NCI-H510A treated with DMSO at 0.1 percent for 48 hours (cell line): ENCODE measurements at places on chromosomes 13 and 19.

GRCh38 chr19:31723101-31723500 lies 373.9 kb upstream of the TSHZ3 start:
- no peak for DNase-seq

DNA sequence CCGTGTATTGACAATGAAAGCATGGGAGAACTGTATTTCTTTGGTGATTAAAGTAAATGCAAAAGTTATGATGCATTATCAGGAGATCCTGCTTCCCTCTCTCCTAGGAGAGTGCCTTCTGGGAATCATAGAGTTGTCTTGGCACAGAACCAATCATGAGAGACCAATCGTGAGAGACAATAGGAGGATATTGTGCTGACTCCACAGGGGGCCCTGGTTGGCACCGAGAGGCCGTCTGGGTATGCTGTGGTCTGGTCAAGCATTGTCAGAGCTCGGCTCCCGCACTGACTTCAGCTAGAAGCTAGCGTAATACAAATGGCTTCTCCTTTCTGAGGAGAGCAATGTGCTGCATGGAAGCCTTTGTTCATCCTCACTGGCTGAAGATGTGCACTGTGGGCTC lies 131.5 kb upstream of the GJB6 start:
- DNase-seq, result no peak

GRCh38 chr13:52128714-52129700 lies at the start of gene NEK5:
TSS of gene NEK5 (minus strand) at chr13:52129073. CDS start at chr13:52127482, 1,591 bp downstream.
- peak; percentile 40 for DNase-seq

- DNase-seq, result no peak
Measured at GRCh38 chr19:13795595-13796300, 505 bp downstream of the ZSWIM4 start.

- no peak for DNase-seq
Measured at GRCh38 chr13:49749848-49750247, 42.6 kb downstream of the KPNA3 start.

- no peak for DNase-seq
Measured at GRCh38 chr13:90448466-90449037, 898.9 kb upstream of the MIR17HG start.

- DNase-seq, result no peak
Measured at GRCh38 chr13:102792396-102792795, 6.4 kb downstream of the POGLUT2 start.

GRCh38 chr13:20336761-20337160 lies 104.6 kb upstream of the GJB6 start:
- DNase-seq, result no peak

GRCh38 chr19:29945433-29945832 lies 3.4 kb downstream of the URI1 start:
- no peak for DNase-seq

- DNase-seq, result no peak
Measured at GRCh38 chr13:43284162-43284561, 260.8 kb downstream of the DNAJC15 start.

DNA sequence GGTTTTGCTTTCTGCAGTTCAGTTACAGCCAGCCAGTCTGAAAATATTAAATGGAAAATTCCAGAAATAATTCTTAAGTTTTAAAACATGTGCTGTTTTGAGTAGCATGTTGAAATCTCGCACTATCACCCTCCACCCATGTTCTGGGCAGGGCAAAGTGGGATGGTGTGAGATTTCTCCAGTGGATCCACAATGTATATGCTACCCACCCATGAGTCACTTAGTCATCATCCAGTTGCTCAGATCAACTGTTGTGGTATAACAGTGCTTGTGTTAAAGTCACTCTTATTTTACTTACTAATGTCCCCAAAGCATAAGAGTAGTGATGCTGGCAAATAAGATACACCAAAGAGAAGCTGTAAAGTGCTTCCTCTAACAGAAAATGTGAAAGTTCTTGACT lies 56.4 kb downstream of the CYSLTR2 start:
- DNase-seq, result no peak

- no peak for DNase-seq
Measured at GRCh38 chr13:97191142-97191541, 31.0 kb upstream of the MBNL2 start.

- DNase-seq, result no peak
Measured at GRCh38 chr13:40103864-40104263, 448.4 kb downstream of the COG6 start.

DNA sequence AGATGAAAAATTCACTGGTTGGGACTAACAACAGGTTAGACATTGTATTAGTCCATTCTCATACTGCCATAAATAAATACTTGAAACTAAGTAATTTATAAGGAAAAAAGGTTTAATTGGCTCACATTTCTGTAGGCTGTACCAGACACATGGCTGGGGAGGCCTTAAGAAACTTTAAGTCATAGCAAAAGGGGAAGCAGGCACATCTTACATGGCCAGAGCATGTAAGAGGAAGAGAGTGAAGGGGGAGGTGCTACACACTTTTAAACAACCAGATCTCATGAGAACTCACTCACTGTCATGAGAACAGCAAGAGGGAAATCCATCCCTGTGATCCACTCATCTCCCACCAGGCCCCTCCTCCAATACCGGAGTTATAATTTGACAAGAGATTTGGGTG lies 125.9 kb downstream of the SUCLA2 start:
- DNase-seq, result no peak

GRCh38 chr19:18841400-18841799 lies 9.6 kb downstream of the UPF1 start:
- no peak for DNase-seq

DNA sequence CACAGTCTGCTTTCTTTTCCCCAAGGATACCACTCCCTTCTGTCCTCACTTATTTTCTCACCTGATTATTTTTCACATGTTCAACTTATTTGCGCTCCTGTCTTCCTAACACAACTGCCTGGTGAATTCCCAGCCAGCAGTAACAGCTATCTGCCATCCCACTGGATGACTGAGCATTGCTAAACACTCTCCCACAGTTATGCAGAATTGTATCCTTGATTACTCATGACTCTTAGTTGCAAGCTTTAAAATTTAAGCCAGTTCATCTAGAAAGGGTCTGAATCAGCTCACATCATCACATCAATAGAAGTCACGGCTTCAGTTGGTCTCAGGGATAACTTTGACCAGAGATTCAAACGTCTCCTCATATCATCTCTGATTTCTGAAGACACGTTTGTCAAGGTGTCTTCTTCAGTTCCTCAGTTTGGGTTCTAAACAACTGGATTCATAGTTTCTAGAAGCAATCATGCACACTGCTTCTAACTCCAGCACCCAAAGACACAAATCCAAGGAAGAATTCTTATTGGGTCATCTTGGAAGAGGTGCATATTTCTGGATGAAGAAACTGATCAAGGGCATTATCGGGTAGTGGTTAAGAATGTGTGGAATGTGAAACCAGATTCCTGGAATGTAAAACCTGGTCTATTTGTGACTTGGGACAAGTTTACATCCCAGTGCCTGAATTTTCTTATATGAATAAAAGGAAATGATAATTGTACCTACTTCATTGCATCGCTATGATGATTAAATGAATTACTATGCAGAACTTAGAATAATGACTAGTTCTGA lies 13.9 kb upstream of the DACH1 start:
- no peak for DNase-seq

DNA sequence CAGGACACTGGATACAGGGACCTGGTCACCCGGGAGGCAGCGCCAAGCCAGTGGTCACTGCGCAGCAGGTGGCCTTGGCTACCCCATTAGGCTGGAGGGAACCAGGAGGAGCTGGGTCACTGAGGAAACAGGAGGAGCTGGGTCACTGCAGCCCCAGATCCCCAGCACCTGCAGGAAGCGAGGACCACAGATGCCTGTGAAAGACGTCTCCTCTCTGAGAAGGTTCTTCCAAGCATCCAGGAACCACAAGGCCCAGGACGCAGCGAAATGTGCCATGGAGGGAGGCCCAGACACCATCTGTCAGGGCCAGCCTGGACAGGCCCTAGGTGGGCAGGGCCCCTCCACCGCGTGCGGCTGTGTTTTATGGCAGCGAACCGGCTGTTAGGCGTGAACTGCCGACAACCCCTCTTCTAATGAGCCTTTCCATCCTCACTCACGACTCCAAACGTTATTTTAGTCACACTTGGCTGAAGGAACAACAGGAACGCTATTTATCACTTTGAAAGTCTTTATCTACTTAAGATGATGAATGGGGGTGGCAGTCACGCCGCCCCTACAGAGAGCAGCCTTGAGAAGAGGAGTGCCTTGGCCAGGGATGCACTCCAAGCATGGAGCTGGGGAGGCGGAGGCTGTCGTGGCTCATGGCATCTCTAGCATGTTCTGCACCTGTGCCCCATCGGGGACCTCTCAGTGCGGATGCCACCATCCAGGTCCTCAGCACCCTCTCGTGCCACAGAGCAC lies 53.3 kb downstream of the CEBPG start:
- DNase-seq, result no peak

DNA sequence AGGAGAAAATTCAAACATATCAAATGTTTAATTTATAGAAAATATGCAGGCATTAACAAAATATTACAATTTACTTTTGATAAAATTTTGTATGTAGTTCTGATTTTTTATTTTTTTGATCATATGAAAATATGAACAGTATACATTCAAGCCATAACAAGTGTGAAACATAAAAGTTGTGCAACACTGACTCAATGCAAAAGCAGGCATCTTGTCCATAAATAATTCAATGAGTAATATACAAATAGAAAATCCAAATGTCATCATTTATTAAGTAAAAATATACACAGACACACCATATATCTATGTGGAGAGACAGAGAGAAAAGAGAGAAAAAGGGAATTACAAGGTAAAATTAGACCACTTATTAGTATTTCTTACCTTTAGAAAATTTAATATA lies 1183.9 kb downstream of the SLITRK1 start:
- DNase-seq, result no peak

GRCh38 chr13:99311137-99311536 lies 3.9 kb upstream of the GPR183 start:
- no peak for DNase-seq

DNA sequence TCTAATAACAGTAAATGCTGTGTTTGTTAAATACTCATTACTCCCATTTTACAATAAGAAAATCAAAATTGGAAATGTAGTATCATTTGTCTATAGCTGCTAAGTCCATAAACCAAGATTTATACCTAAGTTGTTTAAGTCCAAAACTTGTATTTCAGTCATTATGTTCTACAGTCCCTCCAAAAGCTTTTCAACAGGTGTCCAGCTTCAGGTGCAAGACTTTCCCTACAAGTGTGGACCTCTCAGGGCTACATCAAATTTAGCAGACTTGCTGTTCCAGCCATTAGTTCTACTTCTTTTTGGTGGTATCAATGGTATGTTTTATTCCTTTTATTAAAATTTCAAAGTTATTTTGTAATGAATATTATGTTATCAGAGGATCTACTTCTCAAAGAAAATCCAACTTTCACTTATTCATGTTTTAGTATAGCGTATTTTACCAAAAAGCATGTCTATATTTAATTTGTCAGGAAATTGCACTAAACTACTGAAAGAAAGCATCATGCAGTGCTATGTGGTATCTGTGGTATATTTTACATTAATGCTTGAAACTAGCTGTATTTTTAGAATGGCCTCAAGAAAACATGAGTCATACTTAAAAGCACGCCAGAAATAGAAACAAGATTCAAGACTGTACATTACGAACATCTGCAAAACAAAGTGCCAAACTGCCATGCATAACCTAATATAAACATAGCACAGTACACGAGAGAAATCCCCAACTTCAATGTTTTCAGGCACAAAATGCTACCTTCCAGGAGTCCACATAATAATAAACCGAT lies 44.5 kb downstream of the VWA8 start:
- no peak for DNase-seq

- no peak for DNase-seq
Measured at GRCh38 chr13:28468023-28468915, 26.7 kb downstream of the FLT1 start.

DNA sequence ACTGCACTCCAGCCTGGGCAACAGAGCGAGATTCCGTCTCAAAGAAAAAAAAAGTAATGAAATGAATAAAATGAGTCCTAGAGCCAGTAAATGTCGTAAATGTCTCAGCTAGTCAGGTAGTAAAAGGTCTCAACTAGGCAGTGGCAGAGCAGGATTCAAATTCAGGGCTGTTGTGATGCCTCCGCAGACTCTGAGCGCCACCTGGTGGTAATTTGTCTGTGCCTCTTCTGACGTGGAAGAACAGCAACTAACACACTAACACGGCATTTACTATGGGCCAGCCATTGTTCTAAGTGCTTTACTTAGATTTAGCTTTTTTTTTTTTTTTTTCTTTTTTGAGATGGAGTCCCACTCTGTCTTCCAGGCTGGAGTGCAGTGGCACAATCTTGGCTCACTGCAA lies 30.2 kb downstream of the CYP2F1 start:
- DNase-seq, result peak; percentile 50

GRCh38 chr13:110616103-110617101 lies 1.1 kb downstream of the NAXD start:
- peak; percentile 47 for DNase-seq

DNA sequence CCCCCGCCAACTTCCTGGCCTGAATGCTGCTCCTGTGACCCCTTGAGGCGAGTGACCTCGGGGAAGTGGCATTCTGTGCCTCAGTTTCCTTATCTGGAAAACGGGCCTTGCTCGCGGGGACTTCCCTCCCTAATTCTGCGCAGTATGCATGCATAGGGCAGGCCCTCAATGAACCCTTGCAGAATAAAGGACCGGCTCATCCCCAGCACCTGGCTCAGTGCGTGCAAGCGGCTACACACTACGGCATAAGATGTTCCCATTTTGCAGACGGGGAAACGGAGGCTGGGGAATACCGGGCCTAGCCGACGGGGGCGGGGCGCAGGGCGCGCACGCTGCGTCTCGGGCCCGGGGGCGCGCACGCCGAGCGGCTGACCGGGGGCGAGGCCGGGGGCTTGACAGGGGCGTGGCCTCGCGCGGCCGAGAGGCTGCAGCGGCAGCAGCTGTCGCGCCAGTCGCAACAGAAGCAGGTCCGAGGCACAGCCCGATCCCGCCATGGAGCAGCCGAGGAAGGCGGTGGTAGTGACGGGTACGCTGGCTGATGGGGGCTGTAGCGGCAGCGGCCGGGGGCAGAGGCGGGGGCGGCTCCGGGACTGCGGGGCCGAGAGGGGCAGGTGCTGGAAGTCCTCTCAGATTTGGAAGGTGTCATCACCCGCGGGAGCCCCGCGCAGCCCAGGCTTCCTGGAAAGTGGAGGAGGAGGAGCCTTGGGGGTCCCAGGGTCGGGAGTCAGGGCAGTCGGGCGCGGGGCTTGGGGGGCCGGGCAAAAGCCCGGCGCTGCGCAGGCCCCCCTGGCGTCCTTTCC lies at the start of gene PGPEP1:
PGPEP1 (plus strand) TSS at position 409 of the 800 bp plus-strand sequence; CDS start at position 493, 84 bp downstream.
- DNase-seq, result peak; percentile 58
